NCI-H1417 treated with DMSO at 0.1 percent for 48 hours (cell line): ENCODE measurements at places on chromosomes 1 and 21.

DNA sequence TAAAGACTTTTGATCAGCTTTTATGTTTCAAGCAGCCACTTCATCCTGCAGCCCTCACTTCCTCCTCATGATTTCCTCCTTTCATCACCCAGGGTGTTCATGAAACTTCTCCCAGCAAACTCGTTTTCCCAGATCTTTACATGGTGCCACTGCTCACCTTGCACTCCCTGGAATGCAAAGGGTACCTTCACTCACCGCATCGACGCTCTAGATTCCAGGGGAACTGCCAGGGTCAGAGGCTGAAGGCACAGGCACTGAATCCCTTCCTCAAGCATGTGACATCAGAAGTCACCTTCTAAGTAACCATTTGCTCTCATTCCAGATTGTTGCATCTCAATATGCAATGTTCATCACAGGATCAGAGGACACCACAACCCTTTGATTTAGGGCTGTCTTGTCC lies 82.8 kb downstream of the PRKAB2 start:
- DNase-seq, result no peak

DNA sequence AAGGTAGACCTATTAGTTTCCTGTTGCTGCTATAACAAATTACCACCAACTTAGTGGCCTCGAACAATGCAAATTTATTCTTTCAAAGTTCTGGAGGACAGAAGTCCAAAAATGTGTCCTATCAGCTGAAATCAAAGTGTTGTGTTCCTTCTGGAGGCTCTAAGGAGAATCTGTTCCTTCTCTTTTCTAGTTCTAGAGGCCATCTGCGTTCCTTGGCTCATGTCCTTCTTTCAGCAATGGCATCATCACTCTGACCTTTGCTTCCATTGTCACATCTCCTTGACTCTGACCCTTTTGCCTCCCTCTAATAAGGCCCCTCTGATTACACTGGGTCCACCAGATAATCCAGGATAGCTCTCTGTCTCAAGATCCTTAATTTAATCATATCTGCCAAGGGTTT lies 1.2 kb upstream of the MR1 start:
- no peak for DNase-seq

GRCh38 chr1:177969825-177970371 lies at the start of gene SEC16B:
Gene SEC16B (minus strand): TSS chr1:177970058. CDS start chr1:177967981, 2,077 bp downstream.
- DNase-seq, result no peak

DNA sequence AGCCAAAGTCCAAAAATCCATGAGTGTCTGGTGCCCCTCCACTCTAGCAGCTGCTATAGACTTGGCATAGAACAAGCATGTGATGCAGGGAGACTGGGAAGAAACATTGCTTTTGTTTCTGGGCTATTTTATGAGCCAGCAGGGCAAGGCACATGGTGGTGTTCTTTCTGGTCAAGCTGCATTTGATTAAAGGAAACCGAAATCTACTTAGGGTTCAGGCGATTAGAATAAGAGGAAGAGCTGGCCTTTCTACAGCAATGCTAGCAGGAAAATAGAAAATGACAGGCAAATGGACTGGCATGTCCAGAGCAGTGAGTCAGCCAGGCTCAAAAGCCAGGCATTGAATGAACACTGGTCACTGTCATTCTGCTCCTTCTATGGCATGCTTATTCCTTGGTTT lies 28.5 kb upstream of the ARHGAP29 start:
- DNase-seq, result no peak
